ENCODE measurements at places on chromosomes 5 and 9. TPM values are rescaled to one million over a fixed set of nuclear protein-coding genes. Genes with fewer than 3 reads are reported as not detected.

DNA sequence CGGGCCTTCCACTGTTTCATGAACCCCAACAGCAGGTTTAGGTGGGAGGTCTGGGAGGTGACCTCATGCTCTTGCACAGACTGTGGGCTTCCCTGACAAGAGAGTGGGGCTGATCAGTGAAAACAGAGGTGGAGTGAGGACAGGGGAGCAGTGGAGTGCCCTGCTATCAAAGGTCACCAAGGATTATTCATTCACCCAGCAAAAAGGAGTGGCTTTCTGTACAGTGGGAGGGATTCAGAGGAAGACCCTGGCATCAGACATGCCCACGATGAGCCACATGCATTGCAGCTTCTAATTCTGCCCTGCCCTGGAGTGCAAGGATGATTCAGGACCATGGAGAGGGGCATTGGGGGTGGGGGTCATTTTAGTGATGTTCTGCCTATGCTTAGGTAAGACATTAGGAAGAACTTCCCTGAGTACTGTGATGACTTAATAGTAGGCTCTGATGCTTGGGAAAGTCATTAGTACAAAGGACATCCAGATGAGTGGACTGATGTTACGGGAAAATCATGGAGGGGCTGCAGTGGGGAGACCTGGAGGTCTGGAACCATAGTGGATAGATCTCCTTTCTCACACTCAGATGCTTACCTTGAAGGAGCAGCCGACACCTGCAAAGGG, 12.8 kb downstream of the TRAF1 start:
- peak; percentile 12 for DNase-seq

- DNase-seq = no peak
Observed at GRCh38 chr5:10735569-10736276, 25.3 kb downstream of the DAP start.

GRCh38 chr5:124480022-124480421, 266.4 kb downstream of the ZNF608 start:
- DNase-seq = no peak

- DNase-seq = peak; percentile 68
Observed at GRCh38 chr5:55636683-55637082, 75.4 kb downstream of the SLC38A9 start.

Gene FST
- 85.0 TPM for polyA plus RNA-seq

Measured in GM23248 (cell line).